Cardiac muscle cell (in vitro differentiated cells and primary cell): ENCODE measurements at places on chromosomes 7 and 10. TPM values are rescaled to one million over a fixed set of nuclear protein-coding genes. Genes with fewer than 3 reads are reported as not detected.

The LIPM gene
- not detected in 2 replicates for polyA plus RNA-seq

The AGR2 gene
- 0.38 TPM in 1 of 2 replicates, not detected in the other for polyA plus RNA-seq

The CCDC146 gene
- 3.6 and 5.9 TPM in 2 replicates for polyA plus RNA-seq

The ADRA2A gene
- polyA plus RNA-seq = 0.54 TPM in 1 of 2 replicates, not detected in the other

The GIMAP1 gene
- 0.17 TPM in 1 of 2 replicates, not detected in the other for polyA plus RNA-seq

The AGAP4 gene
- polyA plus RNA-seq = 13.6 and 17.2 TPM in 2 replicates

The RBP4 gene
- polyA plus RNA-seq = 0.86 TPM in 1 of 2 replicates, not detected in the other

The DPP6 gene
- polyA plus RNA-seq = not detected in 2 replicates

The FKBP6 gene
- 0.11 TPM in 1 of 2 replicates, not detected in the other for polyA plus RNA-seq

The ANKRD22 gene
- polyA plus RNA-seq = not detected in 2 replicates

The FXYD4 gene
- 0.67 TPM in 1 of 2 replicates, not detected in the other for polyA plus RNA-seq

The SCIN gene
- polyA plus RNA-seq = 0.02 TPM in 1 of 2 replicates, not detected in the other

The AP5Z1 gene
- 22.6 and 23.9 TPM in 2 replicates for polyA plus RNA-seq

The SAMD9L gene
- polyA plus RNA-seq = not detected in 2 replicates

The PAPSS2 gene
- polyA plus RNA-seq = 3.5 and 6.4 TPM in 2 replicates

The MSS51 gene
- 2.1 and 3.5 TPM in 2 replicates for polyA plus RNA-seq

The TMEM213 gene
- not detected in 2 replicates for polyA plus RNA-seq

The ADRB1 gene
- polyA plus RNA-seq = 0.28 and 1.6 TPM in 2 replicates

The LIPK gene
- not detected in 2 replicates for polyA plus RNA-seq

The CPA4 gene
- polyA plus RNA-seq = 0.24 and 0.39 TPM in 2 replicates

The ST8SIA6 gene
- 0.79 TPM in 1 of 2 replicates, not detected in the other for polyA plus RNA-seq

The DNAH11 gene
- polyA plus RNA-seq = 0.55 and 1.9 TPM in 2 replicates

The FANK1 gene
- polyA plus RNA-seq = 11.4 and 11.5 TPM in 2 replicates

The BRI3 gene
- 50.8 and 61.4 TPM in 2 replicates for polyA plus RNA-seq

The GOT1 gene
- 243 and 245 TPM in 2 replicates for polyA plus RNA-seq

The ALDH18A1 gene
- polyA plus RNA-seq = 46.6 and 49.3 TPM in 2 replicates

The ECHDC3 gene
- 8.4 and 26.3 TPM in 2 replicates for polyA plus RNA-seq

The MOGAT3 gene
- polyA plus RNA-seq = not detected in 2 replicates

The CRYGN gene
- 0.46 and 0.77 TPM in 2 replicates for polyA plus RNA-seq

The CISD1 gene
- 197 and 212 TPM in 2 replicates for polyA plus RNA-seq

The CPED1 gene
- 0.67 and 1.1 TPM in 2 replicates for polyA plus RNA-seq

The SYPL1 gene
- polyA plus RNA-seq = 80.9 and 112 TPM in 2 replicates

The FAM24A gene
- polyA plus RNA-seq = not detected in 2 replicates

The SPDYE5 gene
- 2.8 and 2.9 TPM in 2 replicates for polyA plus RNA-seq

The IKZF1 gene
- polyA plus RNA-seq = 0.19 TPM in 1 of 2 replicates, not detected in the other

The ADAM8 gene
- 2.3 and 3.7 TPM in 2 replicates for polyA plus RNA-seq

The EFCAB10 gene
- 0.57 and 1.5 TPM in 2 replicates for polyA plus RNA-seq

The GIMAP5 gene
- 0.22 and 1.3 TPM in 2 replicates for polyA plus RNA-seq

The ZNF22 gene
- polyA plus RNA-seq = 31.3 and 48.1 TPM in 2 replicates

The TMEM229A gene
- polyA plus RNA-seq = 0.66 and 0.82 TPM in 2 replicates

The CLRN3 gene
- polyA plus RNA-seq = not detected in 2 replicates

The TCAF2 gene
- polyA plus RNA-seq = 0.17 and 0.67 TPM in 2 replicates

The UNCX gene
- 6.7 and 14.6 TPM in 2 replicates for polyA plus RNA-seq

The AOAH gene
- polyA plus RNA-seq = not detected in 2 replicates

The LEP gene
- not detected in 2 replicates for polyA plus RNA-seq

The DCLRE1C gene
- polyA plus RNA-seq = 14.8 and 16.6 TPM in 2 replicates

The REEP3 gene
- 44.2 and 54.0 TPM in 2 replicates for polyA plus RNA-seq

The NAT16 gene
- not detected in 2 replicates for polyA plus RNA-seq

The SFTPA1 gene
- polyA plus RNA-seq = not detected in 2 replicates

The MICALL2 gene
- 17.5 and 22.0 TPM in 2 replicates for polyA plus RNA-seq

The EBF3 gene
- polyA plus RNA-seq = 0.12 and 0.61 TPM in 2 replicates

The ADCYAP1R1 gene
- polyA plus RNA-seq = 0.49 and 0.52 TPM in 2 replicates

The FGFR2 gene
- polyA plus RNA-seq = 47.5 and 51.3 TPM in 2 replicates

The PON1 gene
- 0.34 and 0.51 TPM in 2 replicates for polyA plus RNA-seq

The NUTM2D gene
- 0.11 and 0.78 TPM in 2 replicates for polyA plus RNA-seq

The SLC18A3 gene
- polyA plus RNA-seq = not detected in 2 replicates

The ENTPD7 gene
- polyA plus RNA-seq = 3.4 and 5.1 TPM in 2 replicates
